ENCODE measurements at places on chromosomes 1 and 21. TPM values are rescaled to one million over a fixed set of nuclear protein-coding genes. Genes with fewer than 3 reads are reported as not detected.

GRCh38 chr21:14911351-14911750, 153.4 kb downstream of the NRIP1 start:
- no peak for DNase-seq

The DCDC2B gene
- not detected for total RNA-seq

- DNase-seq, result no peak
Measured at GRCh38 chr1:23108918-23109533, 59.6 kb downstream of the LUZP1 start.

DNA sequence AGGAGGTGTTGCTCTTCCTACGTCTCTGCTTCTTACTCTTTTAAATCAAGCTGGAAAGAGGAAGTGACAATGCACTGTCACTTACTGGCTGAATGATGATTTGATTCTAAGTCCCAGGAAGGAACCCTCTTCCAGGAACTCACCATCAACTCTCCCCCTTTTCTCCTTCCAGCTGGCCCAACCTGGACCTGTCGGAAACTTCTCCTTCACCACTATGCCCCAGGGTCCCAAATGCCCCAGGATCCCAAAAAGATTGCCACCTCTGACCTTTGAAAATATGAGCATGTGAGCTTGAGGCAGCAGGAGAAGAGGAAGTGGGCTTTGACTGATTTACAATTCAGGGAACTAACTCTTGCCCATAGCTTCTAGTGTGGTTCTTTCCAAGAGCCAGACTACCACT, 5.3 kb upstream of the ADAMTS5 start:
- no peak for DNase-seq

The GUCA2A gene
- total RNA-seq, result not detected

The LCE1C gene
- total RNA-seq, result not detected

The SYT6 gene
- total RNA-seq, result not detected

The CASP9 gene
- 29.1 TPM for total RNA-seq

DNA sequence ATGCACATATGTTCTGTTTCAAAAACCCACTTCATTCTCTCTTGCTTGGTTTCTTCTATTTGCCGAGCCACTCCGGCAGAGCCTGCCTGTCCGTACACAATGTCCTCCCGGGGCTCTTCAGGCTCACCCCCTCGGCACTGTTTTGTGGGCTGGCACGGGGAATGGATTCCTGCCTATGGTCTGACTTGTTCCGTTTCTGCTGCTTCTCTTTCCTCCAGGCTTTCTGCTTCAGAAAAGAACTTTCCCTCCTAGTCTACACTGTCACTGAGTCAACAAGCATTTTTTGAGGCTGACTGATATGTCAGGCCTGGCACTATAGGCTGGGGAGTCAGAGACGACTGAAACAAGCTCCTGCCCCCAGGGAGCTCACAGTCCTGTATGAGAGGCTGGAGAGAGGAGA, 28.4 kb upstream of the SARS1 start:
- no peak for DNase-seq

- DNase-seq, result no peak
Measured at GRCh38 chr1:7390604-7391000, 380.5 kb upstream of the VAMP3 start.

DNA sequence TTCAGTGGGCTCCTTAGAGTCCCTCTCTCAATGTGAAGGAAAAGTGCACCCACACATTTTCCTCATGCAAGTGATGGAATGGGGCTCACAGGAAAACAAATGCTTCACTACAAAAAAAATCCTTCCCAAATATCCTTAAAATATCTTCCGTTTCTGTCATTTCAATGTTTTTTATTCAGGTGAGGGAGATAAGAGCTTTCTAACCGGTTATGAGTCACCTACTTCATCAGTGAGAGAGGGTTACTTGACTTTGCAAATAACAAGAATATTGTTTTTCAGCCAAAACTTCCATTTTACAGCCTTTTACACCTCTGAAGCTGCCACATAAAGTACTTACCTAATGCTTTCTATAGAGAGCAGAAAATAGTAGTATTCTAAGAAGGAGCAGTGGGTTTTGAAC, 98.3 kb upstream of the CD55 start:
- no peak for DNase-seq

DNA sequence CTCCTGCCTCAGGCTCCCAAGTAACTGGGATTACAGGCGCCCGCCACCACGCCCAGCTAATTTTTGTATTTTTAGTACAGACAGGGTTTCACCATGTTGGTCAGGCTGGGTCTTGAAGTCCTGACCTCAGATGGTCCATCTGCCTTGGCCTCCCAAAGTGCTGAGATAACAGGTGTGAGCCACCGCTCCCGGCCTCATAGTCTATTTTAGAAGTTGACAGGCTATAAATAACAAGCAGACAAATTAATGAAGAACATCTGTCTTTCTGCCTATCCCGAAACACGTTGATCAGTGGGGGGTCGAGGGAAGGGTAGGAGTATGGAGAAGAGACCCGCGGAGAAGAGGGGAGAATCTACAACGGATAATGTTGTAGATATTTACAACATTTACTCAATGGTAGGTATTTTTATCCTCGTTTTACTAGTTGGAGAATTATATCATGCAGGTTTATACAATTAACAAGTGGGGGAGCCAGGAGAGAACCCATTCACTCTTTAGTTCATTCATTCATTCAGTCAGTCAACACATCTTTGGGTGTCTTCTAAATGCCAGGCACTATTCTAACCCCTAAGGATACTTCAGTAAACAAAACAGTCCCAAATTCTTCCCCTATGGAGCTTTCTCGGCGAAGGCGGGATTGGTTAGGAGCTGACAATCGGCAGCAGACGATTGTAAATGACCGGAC, 497 bp upstream of the IFNAR2 start:
- DNase-seq, result peak; percentile 36

- no peak for DNase-seq
Measured at GRCh38 chr1:74686928-74687327, 13.3 kb upstream of the ERICH3 start.

The PLA2G2A gene
- total RNA-seq, result not detected

The CDCA8 gene
- total RNA-seq, result 10.3 TPM

DNA sequence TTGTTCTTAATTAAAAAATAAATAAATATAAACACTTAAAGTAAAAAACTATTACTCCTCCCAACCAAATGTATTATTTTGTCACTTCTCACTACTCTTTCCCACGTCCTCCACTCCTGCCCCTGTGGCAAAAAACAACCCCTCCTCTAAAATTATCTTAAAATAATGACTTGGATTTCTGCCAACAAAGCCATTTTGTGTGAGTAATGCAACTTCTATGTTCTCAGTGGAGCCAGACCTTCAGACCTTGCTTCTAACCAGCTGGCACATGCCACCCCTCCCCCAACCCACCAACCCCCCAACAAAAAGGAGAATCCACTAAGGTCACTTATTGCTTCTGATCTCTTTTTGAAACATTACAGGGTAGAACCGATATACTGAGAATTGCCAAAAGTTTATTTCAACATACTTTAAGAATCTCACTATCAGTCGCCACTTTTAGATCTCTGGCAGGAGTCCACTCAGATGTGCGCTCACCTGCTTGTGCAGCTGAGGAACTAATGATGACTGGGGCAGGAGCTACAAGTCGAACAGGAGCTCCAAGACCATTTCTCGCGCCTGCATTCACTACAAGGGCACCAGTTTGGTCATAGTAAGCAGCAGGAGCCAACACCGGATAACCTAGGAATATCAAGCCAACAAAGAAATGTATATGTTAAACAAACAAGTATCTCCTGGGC, 58.3 kb upstream of the SDC3 start:
- peak; percentile 69 for DNase-seq

DNA sequence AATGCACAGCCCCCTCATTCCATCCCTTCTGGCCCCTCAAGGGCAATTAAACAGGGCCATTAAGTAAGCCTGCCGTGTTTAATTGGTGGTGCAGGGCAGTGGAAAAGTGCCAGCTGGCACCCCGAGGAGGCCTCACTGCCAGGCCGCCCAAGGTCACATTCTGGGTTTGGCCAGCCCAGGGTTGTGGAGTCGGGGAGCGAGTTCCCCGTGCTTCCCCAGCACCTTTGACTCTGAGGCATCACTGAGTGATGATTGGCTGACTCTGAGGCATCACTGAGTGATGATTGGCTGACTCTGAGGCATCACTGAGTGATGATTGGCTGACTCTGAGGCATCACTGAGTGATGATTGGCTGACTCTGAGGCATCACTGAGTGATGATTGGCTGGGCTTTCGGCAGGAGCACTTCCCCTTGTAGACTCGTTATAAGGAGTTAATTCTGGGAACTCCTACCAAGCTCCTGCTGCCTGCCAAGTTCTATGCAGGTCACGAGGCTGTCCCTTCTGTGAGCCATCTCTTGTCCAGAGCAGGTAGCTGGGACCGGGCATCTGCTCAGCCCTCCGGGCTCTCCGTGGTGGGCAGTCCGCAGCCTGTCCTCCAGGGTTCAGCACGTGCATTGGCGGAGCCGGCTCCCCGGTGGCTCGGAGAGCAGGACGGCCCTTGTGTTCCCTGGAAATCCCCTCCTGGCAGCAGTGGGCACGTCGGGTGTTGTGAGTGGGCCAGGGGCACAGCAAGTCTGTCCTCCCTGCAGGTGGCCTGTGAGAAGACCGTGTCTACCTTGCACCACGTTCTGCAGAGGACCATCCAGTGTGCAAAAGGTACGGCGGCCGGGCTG, 20.9 kb downstream of the CSTB start:
- DNase-seq, result no peak

Measured in SJSA1 (cell line).